Kasumi-1 (cell line): ENCODE measurements at places on chromosomes 6 and 20.

- no peak for DNase-seq
Observed at GRCh38 chr6:46059608-46060007, 43.9 kb upstream of the CLIC5 start.

- no peak for DNase-seq
Observed at GRCh38 chr6:24004659-24005058, 121.4 kb upstream of the NRSN1 start.

DNA sequence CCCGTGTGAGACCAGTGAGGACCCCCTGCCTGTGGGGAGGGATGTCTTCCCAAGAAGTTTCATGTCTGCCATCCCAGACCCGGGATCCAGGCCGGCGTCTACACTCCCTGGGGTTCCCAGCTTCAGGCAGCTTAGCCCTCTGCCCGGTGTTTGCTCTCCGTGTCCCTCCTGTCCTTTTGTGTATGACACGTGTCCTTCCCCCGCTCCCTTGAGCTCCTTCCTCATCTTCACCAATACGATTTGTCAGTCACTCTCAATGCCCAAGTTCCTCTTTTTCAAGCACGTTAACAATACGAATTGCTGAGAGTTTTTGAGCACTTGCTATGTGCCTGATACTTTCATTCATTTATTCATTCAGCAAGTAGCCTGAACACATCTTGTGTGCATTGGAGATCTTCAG lies 115.6 kb upstream of the PTPN1 start:
- peak; percentile 86 for DNase-seq

- no peak for DNase-seq
Observed at GRCh38 chr6:39543095-39543494, 182.1 kb downstream of the KIF6 start.

GRCh38 chr6:107666084-107666980 lies 157.8 kb downstream of the SCML4 start:
- no peak for DNase-seq

- no peak for DNase-seq
Observed at GRCh38 chr6:156782691-156783320, 5.6 kb downstream of the ARID1B start.

DNA sequence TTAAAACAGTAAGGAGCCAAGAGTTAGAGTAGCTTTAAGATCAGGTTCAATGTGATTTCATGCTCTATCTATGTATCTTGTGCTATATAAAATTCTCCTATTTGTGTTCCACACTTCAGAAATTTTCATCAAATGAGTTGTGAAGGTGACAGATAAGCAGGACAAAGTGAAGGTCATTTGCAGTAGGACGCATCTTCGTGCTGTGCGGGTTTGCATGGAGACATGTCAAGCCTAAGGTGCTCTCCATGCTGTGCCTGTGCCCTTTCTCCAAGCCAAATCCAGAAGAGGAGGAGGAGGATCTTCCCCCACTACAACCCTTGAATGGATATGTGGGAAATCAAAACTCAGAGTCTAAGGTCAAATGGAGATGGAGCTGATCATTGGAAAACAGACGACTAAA lies 147.3 kb upstream of the NEDD9 start:
- DNase-seq: no peak

DNA sequence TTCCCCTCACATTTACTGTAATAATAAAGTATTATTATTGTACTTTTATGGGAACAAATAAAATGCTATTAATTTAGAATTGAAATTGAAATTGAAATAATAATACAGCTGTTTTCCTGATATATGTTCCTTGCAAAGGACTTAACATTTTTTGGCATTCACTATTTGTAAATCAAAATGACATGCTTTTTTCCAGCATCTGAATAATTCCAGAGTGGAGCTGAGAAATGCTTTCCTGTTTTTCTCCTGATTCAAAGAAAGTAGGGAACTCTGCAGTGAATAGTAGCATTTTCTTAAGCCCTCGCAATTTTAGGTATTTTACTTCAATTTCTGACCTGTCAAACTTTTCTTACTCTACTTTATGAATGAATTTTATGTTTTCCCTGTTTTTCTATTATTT lies 72.1 kb downstream of the PHACTR2 start:
- no peak for DNase-seq

- no peak for DNase-seq
Observed at GRCh38 chr20:18638768-18639167, 50.9 kb downstream of the DTD1 start.

DNA sequence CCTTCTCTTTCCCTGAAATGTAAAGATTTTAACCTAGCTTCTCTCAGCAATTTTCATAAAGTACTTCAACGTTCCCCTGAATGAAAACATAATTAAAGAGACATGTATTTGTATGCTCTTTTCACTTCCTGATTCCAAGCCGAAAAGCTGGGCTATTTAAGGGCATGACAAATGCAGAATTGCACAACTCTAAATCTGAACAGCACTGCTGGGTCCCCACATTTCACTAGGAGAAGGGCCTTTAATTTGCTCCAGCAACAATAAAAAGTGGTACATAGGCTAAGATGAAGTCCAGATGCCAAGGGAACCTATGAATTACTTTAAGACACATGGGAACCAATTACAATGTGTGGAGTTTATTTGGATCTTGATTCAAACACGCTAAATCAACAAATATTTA lies 42.0 kb downstream of the IRAK1BP1 start:
- DNase-seq: peak; percentile 49

DNA sequence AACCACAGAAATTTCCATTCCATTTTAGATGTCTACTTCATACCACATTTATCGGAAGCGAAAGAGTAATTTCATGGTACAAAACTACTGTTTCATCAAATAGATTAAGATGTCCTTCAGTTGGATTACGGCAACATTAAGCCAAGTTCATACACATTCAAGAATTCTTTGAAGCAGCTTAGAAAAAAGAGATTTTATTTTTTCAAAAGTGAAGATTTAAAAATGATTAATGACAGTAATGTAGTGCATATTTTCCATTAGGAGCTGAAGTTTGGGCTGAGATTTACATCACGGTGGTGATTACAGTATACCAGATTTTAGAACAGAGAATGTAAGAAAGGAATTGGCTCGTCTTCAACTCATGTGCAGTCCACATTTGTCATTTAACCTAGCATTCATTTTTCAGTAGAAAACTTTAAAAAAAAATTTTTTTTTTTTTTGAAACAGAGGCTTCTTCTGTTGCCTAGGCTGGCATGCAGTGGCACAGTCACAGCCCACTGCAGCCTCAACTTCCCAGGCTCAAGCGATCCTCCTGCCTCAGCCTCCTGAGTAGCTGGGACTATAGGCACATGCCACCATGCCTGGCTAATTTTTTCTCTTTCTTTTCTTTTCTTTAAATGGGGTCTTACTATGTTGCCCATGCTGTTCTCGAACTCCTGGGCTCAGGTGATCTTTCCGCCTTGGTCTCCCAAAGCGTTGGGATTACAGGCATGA lies 1.9 kb downstream of the SYNJ2 start:
- DNase-seq: no peak
